ENCODE measurements at places on chromosomes 11 and 22.

DNA sequence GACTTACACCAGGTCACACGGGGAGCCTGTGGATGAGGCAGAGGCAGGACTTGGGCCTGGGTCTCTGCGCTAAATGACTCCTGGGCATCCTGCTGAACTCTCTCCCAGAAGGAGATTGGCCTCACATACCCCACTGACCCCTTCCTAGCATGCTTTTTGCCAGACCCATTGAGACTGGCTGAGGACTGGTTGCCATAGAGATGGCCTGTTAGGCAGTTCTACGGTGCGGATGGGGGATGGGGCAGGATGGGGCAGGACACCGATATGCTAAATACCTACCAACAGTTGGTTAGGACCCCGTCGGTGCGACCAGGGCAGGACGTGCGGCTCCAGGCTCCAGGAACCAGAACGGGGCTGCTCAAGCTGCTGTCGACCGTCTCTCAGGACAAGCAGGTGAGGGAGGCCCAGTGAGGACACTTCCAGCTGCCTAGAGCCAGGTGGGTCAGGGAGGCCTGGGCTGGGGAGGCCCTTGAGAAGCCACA lies at the start of gene TSGA10IP:
Gene TSGA10IP, plus strand, starts transcription at position 51 of the 482 bp plus-strand sequence. Its CDS starts 196 bp downstream, at position 247.
- DNase-seq = no peak

DNA sequence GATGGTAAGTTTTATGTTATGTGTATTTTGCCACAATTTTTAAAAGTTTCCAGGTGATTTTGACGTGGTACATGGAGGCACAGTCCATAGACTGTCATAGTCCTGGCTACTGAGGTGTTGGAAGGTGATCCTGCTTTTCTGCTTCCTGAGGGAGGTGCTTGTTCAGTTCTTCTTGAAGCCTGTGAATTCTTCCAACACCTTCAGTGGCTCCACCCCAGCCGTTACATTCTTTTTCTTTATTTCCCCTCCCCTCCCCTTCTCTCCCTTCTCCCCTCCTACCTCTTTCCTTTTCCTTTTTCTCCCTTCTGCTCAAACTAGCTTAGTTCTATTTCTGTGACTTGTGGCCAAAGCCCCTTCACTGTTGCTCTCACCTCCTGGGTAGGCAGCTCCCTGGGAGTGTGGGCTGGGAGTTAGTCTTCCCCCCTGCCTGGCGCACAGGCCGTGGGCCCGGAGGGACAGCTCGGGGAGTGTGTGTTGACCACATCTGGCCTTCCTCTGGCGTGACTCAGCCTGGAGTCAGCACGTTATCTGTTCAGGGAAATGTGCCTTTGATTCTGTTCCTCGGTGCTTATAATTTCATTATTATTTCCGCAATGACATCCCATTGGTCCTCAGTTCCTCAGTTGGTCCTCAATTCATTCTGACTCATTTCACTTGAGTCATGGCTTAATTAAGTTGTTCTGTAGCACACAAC lies 566.2 kb downstream of the TBC1D22A start:
- no peak for DNase-seq

DNA sequence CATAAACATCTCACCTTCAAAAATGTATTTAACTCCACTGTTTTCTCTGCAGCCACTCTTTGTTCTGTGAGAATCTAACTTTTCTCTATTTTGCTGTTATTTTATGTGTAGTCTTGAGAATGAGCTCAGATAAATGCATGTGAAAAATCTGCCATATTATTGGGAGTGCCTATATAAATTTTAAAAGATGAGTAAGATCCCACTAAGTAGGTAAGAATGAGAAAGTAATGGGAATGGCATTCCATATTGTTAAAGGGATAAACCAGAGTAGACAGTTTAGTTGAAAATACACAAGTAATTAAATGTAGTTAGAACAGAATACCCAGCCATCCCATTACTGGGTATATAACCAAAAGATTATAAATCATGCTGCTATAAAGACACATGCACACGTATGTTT lies 817.2 kb downstream of the FAM181B start:
- no peak for DNase-seq

DNA sequence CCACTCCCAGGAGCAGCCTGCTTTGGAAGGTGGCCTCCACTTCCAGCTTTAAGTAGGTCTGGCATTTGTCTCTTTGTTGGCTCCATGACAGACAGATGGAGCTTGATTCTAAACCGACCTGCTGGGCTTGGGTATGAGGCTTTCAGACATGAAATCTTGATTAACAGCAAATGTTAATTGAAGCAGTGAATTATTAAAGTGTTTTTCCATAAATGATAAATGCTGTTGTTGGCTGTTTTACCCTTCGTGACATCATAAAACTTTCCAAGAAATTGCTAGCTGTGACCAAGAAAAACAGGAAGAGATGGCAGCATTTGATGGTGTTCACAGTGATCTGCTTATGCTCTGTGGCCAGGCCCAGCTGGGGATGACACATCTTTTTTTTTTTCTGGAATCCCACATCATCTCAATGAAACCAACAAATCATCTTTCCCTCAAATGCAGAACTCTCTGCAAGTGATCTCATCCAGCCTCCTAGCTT lies 66.1 kb downstream of the RBMXL2 start:
- DNase-seq = peak; percentile 65

DNA sequence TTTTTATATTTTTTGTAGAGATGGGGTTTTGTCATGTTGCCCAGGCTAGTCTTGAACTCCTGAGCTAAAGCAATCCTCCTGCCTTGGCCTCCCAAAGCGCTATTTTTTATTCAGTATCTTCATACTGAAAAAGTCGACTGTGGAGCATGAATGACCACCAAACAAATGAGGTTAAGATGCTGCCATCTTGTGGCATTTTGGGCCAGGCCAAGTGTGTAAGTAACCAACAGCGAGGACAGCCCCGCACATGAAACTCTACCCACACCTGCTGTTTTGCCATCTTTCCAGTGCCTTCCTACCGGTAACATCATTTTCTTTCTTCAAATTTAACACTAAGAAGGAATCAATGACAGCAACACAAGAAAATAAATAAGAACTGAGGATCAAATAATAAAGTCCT lies 32.2 kb upstream of the AQP11 start:
- peak; percentile 62 for DNase-seq

DNA sequence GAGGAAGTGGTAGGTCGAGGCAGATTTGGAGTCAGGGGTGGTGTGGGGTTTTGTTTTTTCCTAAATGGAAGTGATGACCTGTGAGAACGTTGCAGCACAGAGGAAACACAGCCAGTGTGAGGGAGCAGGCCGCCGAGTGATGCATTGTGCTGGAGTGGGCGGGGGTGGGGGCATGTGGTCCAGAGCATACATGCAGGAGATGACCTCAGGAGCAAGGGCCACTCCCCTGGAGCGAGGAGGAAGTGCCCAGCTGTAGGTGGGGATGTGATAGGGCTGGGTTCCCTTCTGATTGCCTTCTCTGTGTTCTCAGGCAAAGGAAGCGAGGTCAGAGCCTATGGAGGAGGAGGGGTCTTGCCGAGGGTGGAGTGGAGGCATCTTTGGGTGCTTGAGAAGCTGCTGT lies 81.4 kb downstream of the PPP6R3 start:
- no peak for DNase-seq

GRCh38 chr11:60950933-60951605 lies 907 bp downstream of the SLC15A3 start:
- no peak for DNase-seq

DNA sequence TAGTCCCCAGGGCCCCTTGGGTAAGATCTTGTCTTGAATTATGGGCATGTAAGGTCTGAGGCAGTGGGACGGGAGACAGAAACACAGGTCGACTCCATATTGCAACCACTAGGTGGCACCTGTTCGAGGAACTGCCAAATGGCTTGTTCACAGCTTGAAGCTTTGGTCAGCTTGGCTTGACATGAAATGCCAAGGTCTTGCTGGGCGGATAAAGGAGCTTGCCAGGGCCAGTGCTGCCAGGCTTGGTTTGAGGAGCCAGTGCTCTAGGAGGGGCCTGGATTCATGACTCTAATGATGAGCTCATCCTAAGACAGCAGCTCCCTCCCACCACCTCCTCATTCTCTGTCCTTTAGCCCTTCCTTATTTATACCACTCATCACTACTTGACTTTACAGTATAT lies 11.9 kb upstream of the NRIP3 start:
- DNase-seq = peak; percentile 99

GRCh38 chr11:2137202-2138067 lies 1.8 kb downstream of the IGF2 start:
- peak; percentile 28 for DNase-seq

Measured in cerebellar cortex (tissue), 1 donor.